ENCODE measurements at places on chromosomes 6 and 20.
A peak's percentile ranks its signal among the peaks of the same experiment; 100 is the strongest.

- DNase-seq: peak; percentile 64
Measured at GRCh38 chr6:130778946-130779657, 48.1 kb upstream of the SMLR1 start.

DNA sequence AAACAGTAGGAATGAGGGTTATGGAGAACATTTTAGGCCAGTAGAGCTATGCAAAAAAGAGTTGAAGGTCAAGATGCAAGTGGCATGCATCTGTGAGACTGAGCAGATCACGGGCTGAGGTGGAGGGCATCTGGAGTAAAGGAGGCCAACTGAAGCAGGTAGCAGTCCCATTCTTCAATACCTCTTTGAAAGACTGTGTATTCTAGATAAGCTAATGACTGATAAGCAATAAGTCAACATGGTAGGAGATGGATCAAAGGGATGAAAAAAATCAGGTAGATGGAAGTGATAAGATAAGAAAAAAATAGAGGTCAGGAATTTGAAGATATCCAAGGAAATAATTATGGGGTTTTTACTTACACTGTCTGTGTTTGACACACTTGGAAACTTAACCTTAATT is 55.6 kb downstream of the ARMC2 start:
- no peak for DNase-seq

DNA sequence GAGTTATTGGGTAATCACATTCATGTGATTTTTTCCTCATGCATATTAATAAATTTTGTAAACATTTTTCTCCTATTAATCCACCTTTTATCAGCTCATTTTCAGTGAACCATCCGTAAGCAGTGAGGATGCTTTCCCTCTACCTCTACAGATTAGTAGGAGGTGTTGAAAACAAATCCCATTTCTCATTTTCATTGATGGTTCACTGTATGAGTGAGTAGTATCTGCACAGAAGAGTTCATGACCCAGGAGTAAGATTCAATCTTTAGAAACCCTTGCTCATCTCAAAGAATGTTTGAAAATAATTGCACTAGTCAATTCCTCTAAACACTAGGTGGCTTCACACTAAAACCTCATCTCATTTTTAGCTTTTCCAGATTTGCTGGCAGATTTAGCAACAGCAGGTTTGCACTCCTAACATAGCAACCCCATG is 440.0 kb downstream of the HAO1 start:
- no peak for DNase-seq

DNA sequence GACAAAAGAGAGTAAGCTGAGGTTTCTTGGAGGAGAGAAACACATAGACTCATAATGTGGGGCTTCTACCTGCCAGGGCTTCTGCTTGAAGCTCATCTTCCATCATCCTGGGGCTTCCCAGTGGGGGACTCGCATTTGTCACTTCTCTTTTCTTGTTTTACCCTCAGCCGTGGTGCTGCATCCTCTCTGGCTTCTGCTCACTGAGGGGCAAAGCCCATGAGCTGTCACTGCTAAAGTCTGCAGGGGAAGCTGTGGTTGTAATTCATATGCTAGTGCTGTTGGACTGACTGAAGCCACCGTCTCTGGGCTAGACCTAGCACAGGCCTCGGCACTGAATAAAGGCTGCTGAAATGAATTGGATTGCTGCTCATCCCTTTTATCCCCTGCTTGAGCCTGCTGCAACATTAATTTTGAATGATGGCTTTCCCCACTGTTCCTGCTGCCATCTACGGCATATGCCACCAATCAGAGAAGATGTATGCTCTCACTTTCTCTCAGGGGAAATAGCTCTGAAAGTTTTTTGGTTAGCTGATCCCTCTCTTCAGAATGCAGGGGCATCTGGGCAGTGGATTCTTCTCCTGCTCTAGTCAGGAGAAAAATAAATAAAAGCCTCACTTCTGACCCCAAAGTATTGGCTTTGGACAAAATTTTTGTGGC is 568.4 kb upstream of the MAP3K7 start:
- DNase-seq: no peak

All from forelimb muscle (tissue), 1 donor.